SK-MEL-5 (cell line): ENCODE measurements at places on chromosomes 1 and 21.
A peak's percentile ranks its signal among the peaks of the same experiment; 100 is the strongest.

GRCh38 chr1:224722838-224723237 is 106.7 kb downstream of the CNIH3 start:
- no peak for DNase-seq

DNA sequence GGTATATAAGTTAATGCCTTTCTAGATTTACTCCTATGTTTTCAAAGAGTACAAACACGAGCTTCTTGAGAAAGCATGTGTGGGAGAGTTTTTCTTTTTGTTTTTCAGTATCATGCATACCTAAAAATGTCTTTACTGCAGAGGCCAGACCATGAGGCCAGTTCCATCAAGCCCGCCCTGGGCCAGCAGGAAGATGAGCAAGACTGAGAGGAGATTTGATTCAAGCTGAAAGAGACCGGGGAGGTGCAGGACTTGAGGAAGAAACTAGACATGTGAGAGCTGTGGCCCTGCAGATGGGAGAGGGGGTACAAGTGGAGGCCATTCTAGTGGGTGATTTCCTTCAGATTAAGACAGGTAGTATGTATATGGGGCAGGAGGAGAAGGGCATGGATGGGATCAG is 33.4 kb upstream of the NTPCR start:
- DNase-seq: no peak

DNA sequence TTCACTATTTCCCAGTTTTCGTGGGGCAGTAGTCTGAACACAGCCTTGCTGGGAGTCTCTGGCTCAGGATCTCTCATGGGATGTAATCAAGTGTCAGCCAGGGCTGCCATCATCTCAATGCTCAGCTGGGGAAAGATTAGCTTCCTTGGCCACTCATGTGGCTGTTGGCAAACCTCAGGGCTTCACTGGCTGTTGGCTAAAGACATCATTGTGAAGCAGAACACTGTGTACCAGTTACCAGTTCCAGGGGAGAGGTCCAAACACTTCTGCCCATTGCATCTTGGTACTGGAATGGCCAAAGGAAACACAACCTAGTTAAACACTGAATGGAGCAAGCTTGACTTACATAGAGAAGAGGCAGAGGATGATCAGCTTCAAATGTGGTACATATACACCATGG is 33.7 kb downstream of the AADACL4 start:
- DNase-seq: no peak

DNA sequence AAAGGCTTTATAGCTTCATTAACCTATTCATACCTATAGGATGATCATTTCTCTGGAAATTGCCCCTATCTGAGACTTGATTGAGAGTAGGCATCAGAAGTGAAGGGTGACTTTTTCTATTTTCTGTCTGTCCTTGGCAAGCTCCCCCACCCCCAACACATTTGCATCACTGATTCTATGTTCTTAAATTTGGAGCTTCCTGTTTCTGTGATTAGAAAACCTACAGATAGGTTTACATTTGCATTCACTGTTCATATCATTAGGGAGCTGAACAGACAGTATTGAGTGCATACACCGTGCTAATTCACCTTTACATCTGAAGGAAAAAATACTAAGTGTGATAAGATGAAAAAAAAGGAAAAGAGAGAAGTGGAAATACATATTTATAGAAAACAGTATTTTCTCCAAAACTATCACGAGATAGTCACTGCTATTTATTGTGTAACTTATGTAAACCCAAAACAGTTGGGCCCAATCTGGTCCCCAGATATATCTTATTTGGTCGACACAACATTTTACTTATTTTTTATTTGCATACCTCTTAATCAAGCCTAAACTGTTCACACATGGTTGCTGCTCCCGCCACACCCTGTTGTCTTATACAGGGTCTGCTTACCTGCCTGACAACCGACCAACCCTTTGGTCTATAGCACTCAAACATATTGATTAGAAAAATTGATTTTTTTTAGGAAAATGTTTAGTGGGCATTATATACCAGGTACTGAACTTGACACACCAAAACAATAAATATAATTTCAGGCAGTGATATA is 218.8 kb downstream of the NTNG1 start:
- DNase-seq: no peak

DNA sequence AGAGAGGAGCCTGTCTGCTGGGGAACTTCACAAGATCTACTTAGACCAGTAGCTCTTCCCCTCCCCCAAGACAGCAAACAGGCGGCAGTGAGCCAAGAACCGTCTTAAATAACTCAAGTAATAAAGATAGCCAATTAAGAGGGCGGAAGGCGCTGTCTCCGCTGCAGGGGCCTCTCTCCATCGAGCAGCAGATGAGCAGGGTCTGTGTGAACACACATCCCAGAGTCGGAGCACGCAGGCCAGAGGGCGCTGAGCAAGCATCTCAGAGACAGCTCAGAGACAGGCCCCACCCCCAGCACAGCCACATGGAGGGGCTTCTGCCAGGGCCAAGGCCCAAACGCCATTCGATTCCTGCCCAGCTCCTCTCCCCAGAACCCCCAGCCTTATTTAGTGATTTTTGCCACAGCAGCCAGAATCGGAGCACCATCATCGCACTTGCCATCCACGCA is 11.1 kb downstream of the IFFO2 start:
- DNase-seq: no peak

GRCh38 chr21:17784604-17785402 is 34.4 kb downstream of the C21orf91 start:
- no peak for DNase-seq

GRCh38 chr1:204198348-204199340 is 2.4 kb upstream of the KISS1 start:
- no peak for DNase-seq

- DNase-seq: no peak
Measured at GRCh38 chr1:162019006-162019405, 4.7 kb downstream of the OLFML2B start.

- peak; percentile 53 for DNase-seq
Measured at GRCh38 chr1:162633081-162633762, 958 bp downstream of the DDR2 start.

- no peak for DNase-seq
Measured at GRCh38 chr1:14748151-14748550, 149.7 kb downstream of the KAZN start.

DNA sequence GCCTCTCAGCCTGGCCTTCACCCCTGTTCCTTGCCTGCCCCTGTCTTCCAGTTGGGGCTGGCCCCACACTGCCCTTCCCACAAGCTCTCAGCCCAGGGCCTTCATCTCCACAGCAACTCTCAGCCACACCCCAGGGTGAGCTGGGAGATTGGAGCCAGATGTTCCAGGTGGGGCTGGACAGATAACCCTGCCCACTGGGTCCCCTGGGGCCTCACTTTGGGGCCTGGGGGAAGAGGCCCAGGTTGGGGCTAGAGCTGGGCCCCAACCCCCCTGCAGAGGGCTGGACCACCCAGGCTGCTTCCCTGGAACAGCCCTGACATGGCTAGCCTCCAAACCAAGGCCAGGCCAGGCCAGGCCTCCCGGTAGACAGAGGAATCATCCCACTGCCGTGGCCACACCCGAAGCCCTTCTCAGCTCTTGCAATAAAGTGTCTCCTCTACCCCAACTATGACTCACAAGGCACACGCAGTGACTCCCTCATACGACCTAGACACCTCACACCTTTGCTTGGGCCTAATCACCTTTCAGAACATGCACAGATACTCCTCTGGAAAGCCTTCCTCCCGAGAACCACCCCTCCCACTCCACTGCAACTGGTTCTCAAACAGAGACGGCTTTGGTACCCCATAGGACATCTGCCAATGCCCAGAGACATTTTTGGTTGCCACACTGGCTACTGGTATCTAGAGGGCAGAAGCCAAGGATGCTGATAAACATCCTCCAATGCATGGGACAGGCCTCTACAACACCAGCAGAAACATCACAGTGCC is 22.2 kb downstream of the SLC2A1 start:
- no peak for DNase-seq

DNA sequence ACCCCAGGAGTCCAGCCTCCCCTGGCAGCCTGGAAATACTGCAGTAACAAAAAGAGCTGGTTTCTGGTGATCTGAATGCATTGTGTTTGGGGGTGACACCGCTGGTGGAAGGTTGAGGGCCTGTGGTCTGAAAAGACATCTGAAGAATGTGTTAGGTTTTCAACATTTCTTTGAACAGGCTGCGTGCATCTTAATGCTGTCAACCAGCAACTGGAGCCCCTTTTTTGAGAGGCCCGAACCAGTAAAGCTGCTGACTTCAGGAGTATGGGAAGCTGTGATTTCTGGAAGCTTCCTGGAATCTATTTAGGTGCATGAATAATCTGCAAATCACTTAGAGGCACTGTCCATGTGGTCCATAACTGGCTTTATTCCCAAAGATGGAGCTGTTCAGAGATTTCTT is 17.0 kb downstream of the ATP5PO start:
- DNase-seq: no peak

DNA sequence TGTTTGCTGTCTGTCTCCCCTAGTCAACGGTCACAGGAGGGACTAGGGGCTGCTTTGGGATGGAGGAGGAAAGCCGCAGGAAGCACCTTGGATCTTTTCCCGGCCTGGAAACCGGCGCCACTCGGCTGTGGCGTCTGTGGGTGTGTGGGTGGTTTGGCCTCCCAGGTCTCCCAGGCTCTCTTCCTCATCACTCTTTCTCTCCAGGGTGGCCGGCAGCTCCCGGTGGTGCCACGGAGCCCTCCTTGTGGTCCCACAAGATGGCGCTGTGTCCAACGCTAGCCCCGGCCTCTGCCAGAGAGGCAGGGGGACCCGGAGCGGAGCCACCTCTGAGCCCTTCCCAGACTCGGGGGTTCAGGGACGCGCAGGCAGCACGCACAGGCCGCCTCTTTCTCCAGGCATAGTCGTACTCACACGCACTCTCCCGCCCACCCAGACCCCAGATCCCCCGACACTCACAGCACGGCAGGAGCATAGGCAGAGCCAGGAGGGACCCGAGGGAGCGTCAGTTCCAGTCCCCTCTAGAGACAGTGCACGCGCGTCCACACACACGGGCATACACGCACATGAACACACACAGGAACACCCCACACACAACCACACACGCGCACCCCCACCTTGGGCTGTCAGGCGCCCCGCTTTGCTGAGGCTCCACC is 31.2 kb downstream of the CDCP2 start:
- peak; percentile 65 for DNase-seq

DNA sequence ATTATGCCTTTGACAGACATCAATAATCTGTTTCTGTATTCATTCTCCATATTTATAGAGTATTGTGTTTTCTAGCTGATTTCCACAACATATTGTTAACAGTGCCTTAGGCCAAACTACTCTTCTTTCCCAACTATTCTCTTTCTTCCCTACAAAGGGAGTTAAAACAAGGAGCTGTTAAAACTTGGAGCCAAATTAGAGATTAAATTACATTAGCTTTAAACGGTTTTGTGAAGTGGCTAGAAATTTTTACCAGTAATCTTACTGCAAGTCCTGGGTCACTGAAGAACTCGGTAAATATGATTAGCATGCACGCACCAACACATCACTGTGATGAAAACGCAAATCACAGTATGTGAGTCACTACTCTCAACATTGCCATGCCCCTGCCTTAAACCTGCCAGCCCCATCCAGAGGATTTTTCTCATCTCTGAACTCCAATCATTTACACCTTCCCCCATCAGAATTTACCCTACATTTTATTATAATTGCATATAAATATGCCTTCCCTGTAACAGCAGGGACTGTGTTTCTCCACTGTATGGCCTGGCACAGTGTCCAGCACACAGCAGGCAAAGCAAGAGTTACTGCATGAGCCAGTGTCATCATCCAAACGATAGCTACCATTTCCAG is 1.5 kb upstream of the PRDX6 start:
- DNase-seq: peak; percentile 2

- no peak for DNase-seq
Measured at GRCh38 chr1:110165761-110166231, 15.5 kb downstream of the SLC6A17 start.

DNA sequence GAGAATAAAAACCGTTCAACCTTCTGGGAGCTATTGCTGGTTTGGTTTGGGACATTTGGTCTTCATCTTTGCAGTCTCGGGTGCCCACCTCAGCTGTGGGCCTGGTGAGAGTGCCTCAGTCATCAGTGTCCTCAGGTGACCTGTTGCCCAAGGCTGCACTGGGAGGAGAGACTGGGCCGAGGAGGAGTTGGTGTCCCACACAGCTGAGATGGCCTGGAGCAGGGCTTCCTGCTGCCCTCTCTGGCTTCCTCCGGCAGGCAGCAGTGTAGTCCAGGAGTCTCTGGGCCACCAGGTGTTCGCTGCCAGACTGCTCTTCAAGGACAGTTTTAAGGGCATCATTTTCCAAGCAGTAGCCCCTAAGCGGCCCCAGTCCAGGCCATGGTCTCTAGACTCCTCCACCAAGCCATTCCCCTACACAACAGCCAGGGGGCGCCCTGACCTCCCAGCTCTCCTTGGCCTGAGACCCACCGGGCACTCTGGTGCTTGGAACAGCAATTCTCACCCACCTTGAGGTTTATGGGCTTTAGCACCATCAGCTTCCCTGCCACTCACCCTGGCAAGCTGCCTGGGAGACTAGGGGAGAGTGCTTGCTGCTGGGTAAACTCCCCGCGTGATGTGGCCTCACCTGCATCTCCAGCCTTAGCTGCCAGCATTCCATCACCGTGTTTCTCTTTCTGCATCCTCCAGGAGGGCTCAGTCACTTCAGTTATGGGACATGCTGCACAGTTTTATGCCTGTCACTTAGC is 9.1 kb upstream of the SYTL1 start:
- DNase-seq: peak; percentile 53

GRCh38 chr1:226366290-226366689 is 41.6 kb downstream of the PARP1 start:
- no peak for DNase-seq

DNA sequence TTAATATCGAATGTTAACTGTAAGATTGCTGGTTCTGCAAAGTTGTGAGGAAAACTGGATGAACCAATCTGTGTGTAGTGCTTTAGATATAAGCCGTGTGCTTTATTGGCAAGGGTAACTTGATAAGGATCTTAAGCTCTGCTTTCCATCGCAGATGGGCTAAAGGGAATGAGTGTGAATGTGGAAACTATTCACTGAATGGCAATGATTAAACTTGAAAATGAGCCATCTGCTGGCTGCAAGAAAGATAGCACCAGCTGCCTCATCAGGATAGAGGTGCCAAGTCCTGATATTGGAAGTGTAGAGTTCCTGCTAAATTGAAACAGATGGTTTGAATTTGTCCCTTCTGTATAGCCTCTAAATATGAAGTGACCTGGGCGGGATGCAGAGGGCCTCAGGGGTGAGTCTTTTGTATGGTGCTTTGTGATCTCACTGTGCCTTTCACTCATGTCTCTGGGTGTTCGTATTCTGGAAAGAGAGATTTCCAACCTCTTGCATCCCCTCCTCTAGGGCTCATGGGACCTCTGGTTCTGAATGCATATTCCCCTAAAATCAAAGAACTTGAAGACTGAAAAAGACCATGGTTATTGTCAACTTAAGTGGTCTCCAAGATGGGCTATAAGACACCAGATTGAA is 9.2 kb downstream of the FCRL3 start:
- peak; percentile 64 for DNase-seq
